H7 (cell line): ENCODE measurements at places on chromosomes 6 and 20.

GRCh38 chr20:24507182-24507853 lies 37.9 kb downstream of the SYNDIG1 start:
- no peak for DNase-seq

- peak; percentile 18 for DNase-seq
Observed at GRCh38 chr20:39960522-39961428, 728.3 kb downstream of the MAFB start.

- DNase-seq, result no peak
Observed at GRCh38 chr6:111958534-111958933, 85.3 kb upstream of the FYN start.

DNA sequence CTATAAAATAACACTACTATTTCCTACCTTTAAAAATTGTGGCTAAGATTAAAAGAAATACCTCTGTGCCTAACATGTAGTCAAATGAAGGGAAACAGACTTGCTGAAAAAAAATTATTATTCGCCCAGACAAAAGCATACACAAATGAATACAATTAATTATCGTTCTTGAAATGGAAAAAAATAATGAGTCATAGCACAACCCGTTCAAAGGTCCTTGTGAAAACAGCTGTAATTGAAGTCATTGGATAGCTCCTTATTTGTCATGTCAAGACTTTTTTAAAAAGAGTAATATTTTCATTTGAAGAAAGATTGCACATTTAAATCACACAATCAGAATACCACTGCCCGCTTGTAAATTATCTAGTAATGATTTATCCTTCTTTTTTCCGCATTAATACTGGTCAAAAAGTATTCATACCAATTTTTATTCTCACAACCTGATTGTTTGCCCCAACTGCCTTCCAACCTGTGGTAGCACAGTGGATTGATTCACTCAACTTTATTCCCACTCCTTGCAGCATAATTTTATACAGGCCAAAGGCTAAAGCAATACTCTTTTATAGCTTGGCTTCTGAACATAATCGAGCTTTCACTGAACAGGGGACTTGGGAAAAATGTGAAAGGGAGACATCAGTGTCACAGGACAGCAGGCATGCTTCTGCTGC lies 655.2 kb upstream of the MAP3K7 start:
- no peak for DNase-seq

DNA sequence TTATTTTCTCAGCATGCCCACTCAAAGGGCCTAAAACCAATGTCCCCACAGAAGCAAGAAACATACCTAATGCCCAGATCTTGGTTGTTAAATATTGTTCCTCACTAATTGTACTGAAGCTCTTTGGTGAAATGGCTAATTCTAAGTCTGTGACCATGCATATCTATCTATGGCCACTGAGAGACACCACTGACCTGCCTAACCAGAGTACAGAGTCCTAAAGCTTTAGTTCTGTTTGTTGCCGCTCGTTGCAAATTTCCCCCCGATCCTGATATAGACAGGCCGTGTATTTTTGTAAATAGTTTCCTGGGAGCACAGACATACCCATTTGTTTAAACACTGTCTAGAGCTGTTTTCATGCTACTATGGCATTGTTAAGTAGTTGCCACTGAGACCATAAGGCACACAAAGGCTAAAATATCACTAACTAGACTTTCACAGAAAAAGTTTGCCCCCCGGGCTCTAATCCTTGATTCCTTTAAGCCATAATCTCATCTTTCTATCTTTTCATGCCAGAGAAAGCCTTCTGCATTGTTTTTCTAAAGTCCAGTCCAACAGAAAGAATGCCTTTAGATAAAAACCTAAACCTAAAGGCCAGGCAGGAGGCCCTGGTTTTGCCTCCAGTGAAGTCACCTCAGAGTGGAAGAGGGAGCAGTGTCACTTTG lies 48.7 kb downstream of the DNAAF9 start:
- DNase-seq, result no peak

- no peak for DNase-seq
Observed at GRCh38 chr6:18720075-18720474, 332.9 kb downstream of the RNF144B start.

DNA sequence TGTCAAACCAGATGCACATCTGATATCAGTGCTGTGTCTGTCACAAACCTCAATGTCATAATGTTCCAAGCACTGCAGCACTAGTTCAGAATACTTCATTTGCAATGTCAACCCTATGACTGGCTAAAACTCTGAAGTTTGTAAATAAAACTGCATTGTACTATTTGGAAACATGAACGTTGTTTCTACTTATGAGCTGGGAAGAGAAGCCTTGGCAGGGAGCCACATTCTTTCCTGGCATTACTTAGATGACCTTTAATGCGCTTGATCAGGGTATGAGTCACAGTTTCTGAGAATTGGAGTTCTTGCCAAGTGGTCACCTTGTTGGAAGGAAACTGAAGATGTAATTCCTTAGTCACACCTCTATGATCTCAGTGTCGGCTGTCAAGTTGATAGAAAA lies 664.8 kb upstream of the MMS22L start:
- no peak for DNase-seq

- DNase-seq, result peak; percentile 78
Observed at GRCh38 chr20:3199976-3200755, 4.3 kb downstream of the DDRGK1 start.

DNA sequence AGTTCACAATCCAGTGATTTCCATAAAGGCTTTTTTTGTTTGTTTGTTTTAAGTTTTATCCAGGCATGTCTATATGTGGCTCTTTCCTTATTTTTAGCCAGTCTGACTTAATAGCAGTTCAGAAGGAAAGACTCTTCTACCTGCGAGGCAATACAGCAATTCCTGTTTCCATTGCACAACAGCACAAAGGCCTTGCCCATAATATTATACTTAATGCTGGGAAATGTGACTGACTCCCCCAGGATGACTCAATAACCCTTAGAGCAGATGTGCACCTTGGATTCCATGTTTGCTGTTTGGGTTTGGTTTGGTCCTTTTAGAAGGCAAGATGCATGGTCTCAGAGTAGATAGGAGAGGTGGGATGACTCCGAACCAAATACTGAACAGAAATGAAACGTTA lies 184.1 kb downstream of the MTFR2 start:
- no peak for DNase-seq

DNA sequence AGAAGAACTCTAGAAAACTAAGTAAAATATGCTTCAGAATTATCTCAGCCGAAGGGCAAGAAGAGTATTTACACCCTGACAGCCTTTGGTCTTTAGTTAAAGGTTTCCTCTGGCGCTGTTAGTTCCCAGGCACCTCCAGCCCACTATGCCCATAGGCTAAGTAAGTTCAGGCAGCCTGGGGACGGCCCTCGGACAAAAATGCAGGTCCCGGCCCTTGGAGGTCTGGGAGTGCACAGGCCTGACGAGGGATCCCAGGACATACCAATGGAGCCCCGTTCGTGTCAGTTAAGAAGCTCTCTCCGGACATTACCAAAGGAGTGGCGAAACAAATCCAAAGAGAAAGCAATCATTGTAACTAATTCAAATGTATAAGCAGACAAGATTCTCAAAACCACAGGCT lies 311.8 kb downstream of the CD83 start:
- no peak for DNase-seq

- DNase-seq, result no peak
Observed at GRCh38 chr20:38173237-38174156, 8.4 kb upstream of the TGM2 start.

DNA sequence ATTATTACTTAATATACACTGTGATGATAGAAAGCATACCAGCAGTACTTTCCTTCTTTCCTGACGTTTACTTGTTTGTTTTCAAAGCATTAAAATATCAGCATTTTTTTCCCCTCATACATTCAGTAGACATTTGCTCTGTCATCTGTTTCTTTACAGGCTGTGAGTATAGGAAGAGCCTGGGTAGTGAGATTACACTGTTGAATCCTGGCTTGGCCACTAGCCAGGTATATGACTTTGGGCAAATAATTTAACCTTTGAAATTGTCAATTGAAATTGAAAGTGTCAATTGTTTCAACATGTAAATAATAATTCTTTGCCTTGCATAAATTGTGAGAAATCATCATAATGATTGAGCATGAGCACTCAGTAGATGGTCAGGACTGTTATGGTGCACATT lies 336.2 kb downstream of the CDKAL1 start:
- DNase-seq, result no peak

- no peak for DNase-seq
Observed at GRCh38 chr6:41696788-41697187, 38.6 kb downstream of the TFEB start.

GRCh38 chr6:56906752-56907151 lies 48.2 kb upstream of the BEND6 start:
- DNase-seq, result no peak

- peak; percentile 82 for DNase-seq
Observed at GRCh38 chr6:35786810-35787209, 6.0 kb downstream of the CLPSL1 start.
